ENCODE measurements at places on chromosomes 2 and 18.

- no peak for DNase-seq
- no peak overlapping the region for H3K4me3 ChIP-seq
- H3K27me3 ChIP-seq: no peaks in the 10 kb centered on the region
- H3K27ac ChIP-seq: no peak overlapping the region
These were observed 197.5 kb downstream of the PDE1A start for GRCh38 chr2:182229297-182229696.

DNA sequence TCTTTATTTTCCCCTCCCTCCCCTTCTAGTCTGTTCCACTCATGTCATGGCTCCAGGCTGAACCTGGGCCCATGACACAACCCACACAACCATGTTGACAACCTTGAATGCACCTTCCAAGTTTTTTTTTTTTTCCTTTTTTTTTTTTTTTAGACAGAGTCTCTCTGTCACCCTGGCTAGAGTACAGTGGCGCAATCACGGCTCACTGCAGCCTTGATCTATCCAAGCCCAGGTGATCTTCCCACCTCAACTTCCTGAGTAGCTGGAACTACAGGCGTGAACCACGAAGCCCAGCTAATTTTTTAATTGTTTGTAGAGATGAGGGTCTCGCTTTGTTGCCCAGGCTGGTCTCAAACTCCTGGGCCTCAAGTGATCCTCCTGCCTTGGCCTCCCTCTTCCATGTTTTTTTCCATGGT, 21.9 kb upstream of the ROCK2 start:
- H3K36me3 ChIP-seq: no peaks in the 10 kb centered on the region
- no peaks in the 10 kb centered on the region for H3K4me1 ChIP-seq
- no peak overlapping the region for H3K4me3 ChIP-seq
- no peak for DNase-seq
- H3K27ac ChIP-seq: no peak overlapping the region
- no peaks in the 10 kb centered on the region for H3K27me3 ChIP-seq

GRCh38 chr2:101781326-101781725, 83.8 kb downstream of the MAP4K4 start:
- H3K4me3 ChIP-seq: no peak overlapping the region
- H3K36me3 ChIP-seq: no peaks in the 10 kb centered on the region
- no peak for DNase-seq
- no peaks in the 10 kb centered on the region for H3K27me3 ChIP-seq

- no peaks in the 10 kb centered on the region for H3K36me3 ChIP-seq
These were observed 112.6 kb upstream of the PXDN start for GRCh38 chr2:1856922-1857321.

All from iPS DF 6.9 (cell line).